ENCODE measurements at places on chromosomes 2 and 18.

GRCh38 chr2:98164256-98164655, 77.3 kb downstream of the VWA3B start:
- DNase-seq: no peak

DNA sequence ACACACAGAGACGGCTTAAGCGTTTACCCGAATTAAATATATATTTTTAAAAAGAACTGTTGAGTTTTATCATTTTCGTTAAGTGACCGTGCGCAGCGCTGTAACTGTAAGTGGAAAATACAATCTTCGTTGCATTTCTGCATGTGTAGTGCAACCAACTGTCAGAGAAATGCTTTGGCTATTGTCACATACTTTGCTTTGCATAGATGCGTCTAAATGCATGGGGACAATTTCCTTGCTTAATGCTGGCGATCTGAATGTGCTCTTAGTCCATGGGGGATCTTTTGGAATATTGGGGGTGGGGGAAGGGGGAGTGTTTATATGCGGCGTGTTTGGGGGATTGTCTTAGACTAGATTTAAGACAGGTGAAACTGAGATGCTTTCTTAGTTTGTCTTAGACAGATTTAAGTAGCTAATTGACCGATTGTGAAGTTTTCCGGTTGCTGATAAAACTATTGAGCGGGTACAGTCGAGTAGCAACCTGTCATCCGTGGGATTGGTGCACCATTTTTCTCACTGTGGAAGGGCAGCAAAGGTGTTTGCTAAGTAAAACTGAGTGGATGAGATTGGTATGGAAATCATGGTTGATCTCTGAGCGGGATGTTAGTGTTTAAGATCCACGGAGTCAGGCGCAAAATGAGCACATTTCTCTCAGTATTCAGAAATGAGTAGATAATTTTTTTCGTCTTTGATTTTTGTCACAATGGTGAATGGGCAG, 476 bp downstream of the VSNL1 start:
- no peak for DNase-seq

DNA sequence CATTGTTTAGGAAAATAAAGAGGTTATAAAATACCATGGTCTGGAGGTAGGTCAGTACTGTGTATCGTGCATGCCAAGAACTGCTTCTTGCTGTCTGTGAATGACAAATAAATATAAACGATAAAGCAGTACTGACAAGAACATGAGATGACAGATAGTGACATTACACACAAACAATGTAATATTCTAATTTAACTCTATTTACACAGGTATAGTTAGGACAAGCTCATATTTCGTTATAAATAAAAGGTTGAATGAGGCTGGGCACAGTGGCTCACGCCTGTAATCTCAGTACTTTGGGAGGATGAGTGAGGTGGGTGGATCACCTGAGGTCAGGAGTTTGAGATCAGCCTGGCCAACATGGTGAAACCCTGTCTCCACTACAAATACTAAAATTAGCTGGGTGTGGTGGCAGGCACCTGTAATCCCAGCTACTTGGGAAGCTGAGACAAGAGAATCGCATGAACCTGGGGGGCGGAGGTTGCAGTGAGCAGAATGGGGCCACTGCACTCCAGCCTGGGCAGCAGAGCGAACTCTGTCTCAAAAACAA, 14.7 kb upstream of the GPR75 start:
- DNase-seq: no peak

DNA sequence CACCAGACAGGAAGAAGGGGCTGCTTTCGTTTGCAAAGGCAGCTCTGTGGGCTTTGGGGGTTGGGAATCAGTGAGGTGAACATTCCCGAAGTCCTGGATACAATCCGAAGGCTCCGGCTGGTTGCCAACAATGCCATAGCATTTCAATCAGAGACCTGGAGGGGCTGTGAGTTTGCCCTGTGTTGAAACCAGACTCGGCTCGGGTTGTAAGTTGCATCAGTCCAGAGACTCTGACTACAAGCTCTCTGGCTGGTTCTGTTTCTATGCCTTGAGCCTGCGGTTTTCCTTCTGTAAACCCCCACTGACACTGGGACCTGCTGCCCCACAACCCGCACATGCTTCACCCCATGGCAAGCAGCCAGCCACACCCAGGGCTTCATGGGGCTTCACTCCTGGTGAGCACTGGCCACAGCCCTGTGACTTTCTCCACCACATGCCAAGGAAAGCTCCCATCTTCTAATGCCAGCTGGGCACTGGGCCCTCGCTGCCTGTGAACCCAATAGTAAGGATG, 85.7 kb upstream of the ODC1 start:
- DNase-seq: no peak

GRCh38 chr2:205775097-205775877, 93.0 kb downstream of the NRP2 start:
- no peak for DNase-seq

GRCh38 chr2:191738003-191738402, 60.1 kb downstream of the NABP1 start:
- DNase-seq: no peak

- no peak for DNase-seq
Measured at GRCh38 chr2:49028101-49028500, 126.2 kb downstream of the FSHR start.

DNA sequence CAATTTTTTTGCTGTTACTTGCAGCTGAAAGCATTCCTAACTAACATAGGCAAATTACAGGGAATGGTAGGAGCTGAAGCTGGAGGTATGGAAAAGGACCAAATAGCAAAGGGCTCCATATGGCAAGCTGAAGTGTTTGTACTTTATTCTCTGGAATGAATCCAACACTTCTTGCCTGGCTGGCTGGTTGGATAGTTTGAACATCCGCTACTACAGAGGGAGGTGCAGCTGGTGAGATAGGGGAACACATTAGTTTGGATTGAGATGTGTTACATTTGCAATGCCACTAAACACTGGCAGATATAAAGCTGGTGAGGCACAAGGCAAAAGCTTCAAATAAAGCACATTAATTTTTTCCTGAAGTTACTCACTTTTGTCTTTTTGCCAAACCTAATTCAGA, 291.5 kb downstream of the SP3 start:
- DNase-seq: no peak

DNA sequence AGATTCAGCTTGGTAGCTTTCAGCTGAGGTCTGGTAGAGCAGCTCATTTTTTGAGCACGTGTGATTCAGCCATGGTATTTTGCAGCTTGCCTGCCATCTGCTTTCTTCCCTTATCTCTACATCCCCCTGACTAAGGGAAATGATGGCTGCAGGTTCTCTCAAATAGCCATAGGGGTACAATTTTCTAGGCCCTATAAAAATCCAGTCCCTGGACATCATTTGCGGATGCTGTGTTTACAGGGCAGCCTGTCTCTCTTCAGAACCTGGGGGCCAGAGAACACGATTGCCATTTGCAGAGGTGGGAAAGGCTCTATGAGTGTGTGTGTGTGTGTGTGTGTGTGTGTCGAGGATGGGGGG, 442.7 kb upstream of the MEIS1 start:
- no peak for DNase-seq

DNA sequence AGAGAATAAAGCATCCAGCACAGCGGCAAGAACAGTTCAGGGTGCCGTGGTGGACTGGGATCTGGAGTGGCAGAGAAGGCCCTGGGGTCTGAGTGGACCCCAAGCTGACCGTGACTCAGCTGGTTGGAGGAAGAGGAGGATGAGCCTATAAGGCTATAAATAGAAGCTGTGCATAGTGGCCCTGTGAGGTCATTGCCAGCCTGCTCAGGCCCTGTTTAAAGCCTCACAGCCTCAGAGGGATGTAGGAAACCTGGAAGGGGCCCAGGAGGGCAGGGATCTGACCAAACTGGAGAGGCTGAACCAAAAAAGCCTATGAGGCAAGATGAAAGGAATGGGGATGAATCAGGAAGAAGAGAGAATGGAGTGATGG, 11.3 kb upstream of the DES start:
- peak; percentile 92 for DNase-seq

DNA sequence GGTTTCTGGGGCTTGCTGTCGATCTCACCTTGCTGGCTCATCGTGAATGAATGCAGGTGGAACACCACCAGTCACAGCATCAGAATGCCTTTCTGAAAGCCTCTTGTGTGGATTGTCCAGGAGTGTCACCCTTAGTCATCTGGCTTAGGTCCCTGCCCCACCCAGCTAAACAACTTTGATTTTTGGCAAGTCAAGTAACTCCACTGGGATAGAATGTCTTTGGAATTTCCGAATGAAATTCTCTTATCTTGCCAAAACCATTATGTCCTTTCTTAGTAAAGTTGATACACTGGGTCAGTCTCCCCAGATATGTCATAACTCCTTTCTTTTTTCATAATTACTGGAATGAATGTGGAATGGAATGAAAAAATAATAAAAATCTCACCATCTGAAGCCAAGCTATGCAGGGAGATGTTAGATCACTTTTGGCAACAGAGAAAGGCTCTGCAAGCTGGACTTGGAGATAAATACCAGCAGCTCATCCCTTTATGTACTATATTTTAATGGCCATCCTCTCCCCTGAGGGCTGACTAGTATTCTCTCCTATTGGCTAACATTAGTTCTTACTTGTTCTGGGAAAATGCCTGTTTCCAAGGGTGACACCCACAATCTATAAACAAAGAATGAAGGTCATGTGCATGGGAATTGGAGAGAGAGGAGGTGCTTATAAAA, 35.4 kb downstream of the INSIG2 start:
- peak; percentile 86 for DNase-seq

DNA sequence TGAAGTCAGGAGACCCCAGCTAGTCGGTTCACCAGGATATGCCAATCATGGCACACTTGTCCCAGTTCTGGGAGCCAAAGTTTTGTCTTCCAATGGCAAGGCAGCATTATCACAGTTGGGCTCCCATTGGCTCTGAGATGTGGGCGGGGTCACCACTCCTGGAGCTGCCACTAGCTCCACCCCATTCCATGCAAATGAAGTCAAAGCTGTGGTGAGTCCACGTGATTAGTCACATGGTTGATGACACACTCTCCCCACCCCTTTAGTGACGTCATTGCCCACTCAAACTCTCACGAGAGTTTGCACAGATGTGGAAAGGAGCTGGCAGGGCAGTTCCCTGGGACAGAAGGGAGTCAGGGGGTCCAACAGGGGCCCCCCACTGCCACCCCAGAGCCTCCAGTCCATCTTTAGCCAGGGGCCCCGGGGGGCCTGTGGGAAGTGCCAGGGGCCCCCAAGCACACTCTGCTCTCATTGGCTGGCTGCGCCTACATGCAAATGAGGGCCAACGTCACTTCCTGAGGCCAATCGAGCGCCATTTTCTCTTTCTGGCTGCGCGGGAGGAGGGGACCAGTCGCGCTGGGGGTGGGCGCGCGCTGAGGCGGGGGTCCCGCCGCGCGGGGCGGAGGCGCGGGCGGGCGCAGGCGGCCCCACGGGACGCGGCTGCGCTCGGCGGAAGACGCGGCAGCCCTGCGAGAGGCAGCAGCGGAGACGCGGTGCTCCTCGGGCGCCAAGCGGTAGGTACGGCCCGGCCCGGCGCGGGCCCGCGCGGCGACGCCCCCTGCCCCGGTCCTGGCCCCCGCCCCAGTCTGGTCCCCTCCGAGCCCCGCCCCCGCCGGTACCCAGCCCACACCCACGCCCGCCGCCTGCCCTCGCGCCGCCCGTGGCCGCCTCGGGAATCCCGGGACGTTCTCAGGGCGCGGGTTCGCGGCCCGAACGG, at the start of gene ADNP2:
TSS of gene ADNP2 (plus strand) at position 524 of the 937 bp plus-strand sequence. CDS start 8,281 bp downstream, outside the sequence.
- peak; percentile 95 for DNase-seq

DNA sequence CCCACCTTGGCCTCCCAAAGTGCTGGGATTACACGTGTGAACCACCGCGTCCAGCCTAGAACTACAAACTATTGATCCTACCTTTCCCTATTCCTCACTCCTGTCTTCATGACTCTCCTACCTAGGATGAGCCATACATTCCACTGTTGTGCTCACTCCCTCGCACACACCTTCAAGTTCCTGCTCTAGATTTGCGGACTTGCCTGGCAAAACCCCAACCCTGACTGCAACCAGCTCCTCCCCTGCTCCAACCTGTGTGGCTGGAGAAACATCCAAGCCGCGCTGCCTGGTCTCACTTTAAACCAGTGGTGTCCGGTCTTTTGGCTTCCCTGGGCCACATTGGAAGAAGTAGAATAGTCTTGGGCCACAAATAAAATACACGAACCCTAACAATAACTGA, 5.0 kb upstream of the DNPEP start:
- no peak for DNase-seq

DNA sequence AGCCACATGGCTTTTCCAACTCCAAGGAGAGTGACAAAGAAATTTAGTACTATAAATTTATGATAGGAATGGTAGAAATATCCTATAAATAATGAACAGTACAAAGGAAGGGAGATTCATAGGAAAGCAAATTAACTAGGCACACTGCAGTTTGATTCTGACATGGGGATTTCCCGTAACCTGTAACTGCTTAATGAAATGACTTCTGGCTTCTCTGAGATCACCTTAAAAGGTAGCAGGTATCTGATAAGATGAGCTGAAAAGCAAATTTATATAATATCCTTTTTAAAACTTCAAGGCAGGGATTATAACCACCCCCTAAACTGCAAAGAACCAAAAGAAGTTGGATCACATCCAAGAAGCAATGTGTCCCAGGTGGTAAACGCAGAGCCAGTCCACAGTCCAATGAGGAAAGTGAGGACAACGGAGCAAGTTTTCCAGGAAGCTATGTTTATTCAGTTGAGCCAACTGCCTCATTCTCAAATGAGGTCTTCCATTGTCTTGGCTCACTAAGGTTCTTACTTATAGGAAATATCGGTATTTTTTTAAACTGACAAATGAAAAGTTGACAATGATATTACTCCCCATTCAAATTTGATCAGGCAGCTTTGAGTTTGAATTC, 43.0 kb downstream of the WIPF1 start:
- DNase-seq: no peak

DNA sequence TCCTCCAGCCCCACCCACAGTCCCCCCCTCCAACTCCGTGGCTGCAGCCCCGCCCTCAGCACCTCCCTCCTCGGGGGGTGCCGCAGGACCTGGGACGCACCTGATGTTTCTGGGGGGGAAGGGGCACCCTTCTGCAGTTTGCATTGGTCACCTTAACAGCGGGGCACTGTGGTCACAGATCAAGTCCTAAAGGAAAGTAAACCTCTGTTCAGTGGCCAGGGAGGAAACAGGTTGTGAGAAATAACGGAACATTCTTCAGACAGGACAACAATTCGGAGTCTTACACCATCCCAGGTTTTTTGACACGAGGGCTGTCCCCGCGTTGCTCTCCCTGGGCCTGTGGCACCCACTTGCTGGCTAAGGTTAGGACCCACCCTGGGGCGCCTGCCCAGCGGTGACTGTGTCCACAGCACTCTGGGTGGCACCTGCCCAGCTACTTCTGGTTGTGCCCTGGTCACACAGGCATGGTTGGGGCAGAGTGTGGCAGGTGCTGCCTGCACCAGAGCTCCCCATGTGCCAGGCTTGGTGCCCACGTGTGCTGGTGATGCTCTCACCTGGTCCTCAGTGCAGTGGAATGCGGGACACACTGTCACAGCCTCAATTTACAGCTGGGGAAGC, 93.5 kb upstream of the OTOS start:
- no peak for DNase-seq

Measured in AG20443 (cell line).